ENCODE measurements at places on chromosomes 2 and 18.

DNA sequence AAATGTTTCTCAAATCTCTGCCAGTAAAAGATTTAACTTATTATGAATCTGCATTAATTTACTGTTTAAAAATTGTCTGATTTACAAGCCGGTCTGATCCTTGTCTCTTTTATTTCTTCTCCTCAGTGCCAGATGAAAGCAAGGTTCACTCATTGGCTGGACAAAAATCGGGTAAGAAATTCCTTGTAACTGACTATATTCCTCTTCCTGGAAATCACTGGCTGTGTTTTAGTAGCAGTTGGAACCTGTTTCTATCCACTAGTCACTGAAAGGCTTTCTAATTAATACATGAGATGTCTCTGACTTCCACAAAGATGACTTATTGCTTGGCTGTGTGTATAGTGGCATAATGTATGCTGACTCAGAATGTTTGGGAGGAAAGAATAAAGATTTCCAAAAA, 436.6 kb upstream of the NRP2 start:
- peak; percentile 86 for DNase-seq

GRCh38 chr2:53949457-53949856, 21.3 kb downstream of the PSME4 start:
- DNase-seq: no peak

GRCh38 chr2:143690235-143690634, 561.0 kb downstream of the ARHGAP15 start:
- no peak for DNase-seq

- no peak for DNase-seq
These were observed 76.5 kb downstream of the ZNF521 start for GRCh38 chr18:25275412-25276001.

DNA sequence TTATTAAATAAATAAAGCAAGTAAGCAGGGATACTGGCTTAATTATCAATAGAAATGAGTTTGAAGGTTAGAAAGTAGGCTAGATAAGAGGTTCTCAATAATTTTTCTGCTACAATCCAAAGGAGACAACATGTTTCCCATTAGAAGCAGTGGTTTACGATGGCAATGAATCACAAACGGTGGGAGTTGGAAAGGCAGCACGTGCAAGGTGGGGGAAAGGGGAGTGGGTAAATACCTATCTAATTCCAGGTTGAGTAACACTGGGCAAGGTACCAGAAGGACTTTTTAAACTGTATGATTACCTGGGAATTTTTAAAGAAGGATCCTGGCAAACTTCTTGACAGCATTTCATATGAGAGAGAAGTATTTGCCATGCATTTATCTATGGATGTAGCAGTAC, 289.9 kb downstream of the NBAS start:
- peak; percentile 33 for DNase-seq

- DNase-seq: no peak
These were observed 62.6 kb upstream of the FN1 start for GRCh38 chr2:215498431-215498830.

DNA sequence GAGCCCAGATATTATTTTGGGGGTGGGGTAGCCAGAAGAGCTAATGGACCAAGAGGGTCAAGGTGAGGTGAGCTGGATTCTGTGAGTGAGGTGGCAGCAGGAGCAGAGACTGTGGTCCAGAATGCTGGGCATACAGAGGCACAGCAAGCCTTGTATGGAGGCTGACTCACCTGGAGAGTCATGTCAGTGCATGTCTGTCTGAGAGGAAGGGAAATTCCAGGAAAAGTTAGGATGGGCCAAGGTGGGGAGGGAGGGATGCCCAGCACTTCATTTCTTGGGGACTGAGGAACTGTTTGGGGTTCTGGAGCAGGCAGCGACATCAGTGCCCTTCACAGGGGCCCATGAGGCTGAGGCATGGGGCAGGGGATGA, 21.1 kb downstream of the PER2 start:
- no peak for DNase-seq

GRCh38 chr18:63302636-63303405, 16.7 kb downstream of the BCL2 start:
- no peak for DNase-seq

GRCh38 chr2:96923810-96924774, 54.2 kb upstream of the SEMA4C start:
- no peak for DNase-seq

DNA sequence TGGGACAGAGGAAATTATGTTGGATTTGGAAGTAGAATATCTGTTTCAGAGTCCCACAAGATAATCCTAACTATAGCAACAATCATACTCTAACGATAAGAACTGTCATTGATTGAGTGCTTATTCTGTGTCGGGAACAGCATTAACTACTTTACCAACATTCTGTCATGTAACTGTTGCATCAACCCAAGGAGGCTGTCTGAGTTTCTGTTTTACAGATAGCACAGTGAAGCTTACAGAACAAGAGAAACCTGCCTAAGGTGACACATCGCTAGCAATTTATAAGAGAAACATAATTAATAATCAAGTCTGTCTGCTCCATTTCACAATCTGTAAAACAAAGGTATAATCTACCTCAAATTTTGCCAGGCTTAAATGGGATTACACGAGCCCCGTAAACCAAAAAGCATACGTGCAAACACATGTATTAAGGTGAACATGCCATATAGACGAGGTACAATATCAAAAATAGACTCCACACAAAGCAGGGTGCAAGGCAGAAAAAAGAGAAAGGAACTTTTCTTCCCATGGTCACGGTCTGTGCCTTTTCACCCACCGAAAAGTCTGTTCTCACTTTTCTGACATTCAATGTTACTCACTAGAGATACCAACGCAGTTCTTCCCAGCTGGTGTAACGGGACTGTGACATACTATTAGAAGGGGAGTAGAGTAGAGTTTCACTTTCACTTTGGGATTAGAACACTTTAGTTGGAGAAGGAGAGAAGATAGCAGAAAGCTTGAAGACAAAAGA, 37.2 kb upstream of the SLC8A1 start:
- DNase-seq: peak; percentile 39

- DNase-seq: no peak
These were observed 39.3 kb upstream of the ID2 start for GRCh38 chr2:8642366-8643068.

DNA sequence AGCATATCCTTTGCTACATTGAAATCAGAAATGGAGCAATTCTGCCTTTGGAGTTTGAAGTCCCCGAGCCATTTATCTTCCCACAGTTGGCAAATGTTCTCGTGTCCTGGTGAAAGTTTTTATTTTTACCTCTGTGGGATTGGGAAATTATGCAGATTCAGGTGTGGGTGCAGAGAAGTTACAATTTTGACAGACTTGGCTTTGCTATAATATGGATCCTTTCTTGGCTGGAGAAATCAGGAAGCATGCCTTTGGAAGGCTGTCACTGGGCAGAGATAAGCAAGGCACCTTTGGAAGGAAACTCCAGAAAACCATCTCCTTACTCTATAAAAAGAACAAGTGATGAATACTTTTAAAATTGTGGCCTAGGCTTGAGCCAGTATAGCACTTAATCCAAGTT, 278.3 kb downstream of the SETBP1 start:
- no peak for DNase-seq

DNA sequence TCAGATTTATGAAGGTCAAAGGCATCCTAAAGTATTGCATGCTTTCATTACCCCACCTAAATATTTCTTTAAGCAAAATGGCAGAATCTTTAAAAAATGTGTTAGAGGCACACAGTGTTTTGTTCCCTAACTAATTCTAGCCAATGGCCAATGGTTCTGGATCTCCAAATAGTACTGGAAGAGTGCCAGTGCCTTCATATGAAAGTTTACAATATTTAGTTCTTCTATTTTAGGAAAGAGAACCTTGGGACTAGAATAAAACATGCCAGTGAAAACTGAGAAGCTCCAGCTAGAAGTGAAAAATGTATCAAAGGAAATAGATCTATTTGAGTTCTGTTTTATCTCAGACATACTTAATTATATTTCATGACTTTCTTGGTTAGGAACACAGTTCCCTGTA, 37.1 kb downstream of the TACR1 start:
- DNase-seq: no peak

- DNase-seq: no peak
These were observed 458.0 kb upstream of the HS6ST1 start for GRCh38 chr2:128776461-128777195.
